ENCODE measurements at places on chromosomes 2 and 18.

DNA sequence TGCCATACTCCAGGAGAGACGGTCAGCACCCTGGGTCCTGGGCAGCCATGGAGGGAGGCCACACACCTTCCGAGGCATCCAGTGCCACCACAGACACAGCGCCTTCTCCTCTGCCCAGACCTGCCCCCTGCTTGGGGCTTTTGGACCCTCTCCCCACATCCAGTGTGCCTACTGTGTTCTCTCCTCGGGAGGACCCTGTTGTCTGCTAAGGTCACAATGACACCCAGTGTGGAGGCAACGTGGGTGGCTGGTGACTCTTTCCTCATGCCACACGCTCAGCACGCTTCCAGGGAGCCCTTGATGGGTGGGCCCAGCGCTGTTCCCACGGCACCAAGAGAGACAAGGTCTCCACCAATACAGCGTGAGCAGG is 251.9 kb downstream of the EIPR1 start:
- DNase-seq = no peak

DNA sequence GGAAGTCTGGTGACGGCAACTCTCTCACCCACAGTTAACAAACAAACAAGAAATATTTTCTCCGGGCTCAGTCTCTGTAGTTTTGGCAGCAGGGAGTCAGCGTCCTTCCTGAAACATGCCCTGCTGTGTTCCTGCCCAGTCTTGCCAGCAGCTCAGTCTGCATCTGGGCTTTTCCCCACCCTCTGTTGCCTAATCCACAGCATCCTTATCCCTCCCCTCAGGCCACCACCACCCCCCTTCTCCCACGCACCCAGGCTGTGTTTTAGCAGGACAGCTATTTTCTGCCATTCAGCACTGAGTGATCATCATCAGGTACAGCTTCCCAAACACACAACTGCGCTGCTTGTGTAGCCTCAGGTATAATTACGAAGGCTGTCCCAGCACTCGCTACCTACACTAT is 168.2 kb downstream of the DPP10 start:
- DNase-seq = no peak

DNA sequence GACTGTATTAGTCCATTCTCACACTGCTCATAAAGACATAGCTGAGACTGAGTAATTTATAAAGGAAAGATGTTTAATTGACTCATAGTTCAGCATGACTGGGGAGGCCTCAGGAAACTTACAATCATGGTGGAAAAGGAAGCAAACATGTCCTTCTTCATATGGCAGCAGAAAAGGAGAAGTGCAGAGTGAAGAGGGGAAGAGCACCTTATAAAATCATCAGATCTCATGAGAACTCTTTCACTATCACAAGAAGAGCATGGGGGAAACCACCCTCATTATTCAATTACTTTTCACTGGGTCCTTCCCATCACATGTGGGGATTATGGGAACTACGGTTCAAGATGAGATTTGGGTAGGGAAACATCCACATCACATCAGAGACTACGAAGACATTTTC is 43.0 kb upstream of the CAVIN2 start:
- DNase-seq = no peak

- no peak for DNase-seq
Measured at GRCh38 chr2:164896226-164896625, 54.6 kb upstream of the COBLL1 start.

- no peak for DNase-seq
Measured at GRCh38 chr2:112540906-112541305, 1.4 kb upstream of the POLR1B start.

- DNase-seq = no peak
Measured at GRCh38 chr2:145692971-145693478, 1173.1 kb upstream of the ZEB2 start.

GRCh38 chr2:189137519-189137918 is 42.0 kb downstream of the COL5A2 start:
- no peak for DNase-seq

DNA sequence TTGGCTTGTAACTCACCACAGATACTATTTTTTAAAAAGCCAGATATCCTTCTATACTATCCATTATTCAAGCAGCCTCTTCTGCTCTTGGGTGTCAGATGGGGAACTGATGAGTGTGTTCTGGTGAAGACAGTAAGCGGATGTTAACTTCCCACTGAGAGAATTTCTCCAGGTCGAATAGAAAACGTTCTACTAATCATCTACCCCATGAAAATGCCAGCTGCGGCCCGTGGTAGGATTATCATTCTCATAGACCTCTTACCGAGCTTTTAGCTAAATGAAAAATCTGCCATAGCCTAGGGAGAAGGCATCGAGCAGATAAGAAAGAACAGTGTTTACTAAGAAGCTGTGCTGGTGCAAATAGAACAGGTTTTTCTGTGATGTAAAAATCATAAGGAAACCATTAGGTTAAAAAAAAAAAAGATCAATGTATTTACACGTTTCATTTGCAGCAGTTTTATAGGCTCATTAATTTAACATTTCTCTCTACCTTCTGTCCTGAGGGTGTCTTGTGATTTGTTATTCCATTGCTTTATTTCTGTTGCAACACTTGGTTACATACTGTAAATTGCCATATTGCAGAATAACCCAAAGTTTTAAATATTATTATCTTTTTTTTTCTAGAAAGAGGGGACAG is 1521.5 kb upstream of the ZEB2 start:
- no peak for DNase-seq

DNA sequence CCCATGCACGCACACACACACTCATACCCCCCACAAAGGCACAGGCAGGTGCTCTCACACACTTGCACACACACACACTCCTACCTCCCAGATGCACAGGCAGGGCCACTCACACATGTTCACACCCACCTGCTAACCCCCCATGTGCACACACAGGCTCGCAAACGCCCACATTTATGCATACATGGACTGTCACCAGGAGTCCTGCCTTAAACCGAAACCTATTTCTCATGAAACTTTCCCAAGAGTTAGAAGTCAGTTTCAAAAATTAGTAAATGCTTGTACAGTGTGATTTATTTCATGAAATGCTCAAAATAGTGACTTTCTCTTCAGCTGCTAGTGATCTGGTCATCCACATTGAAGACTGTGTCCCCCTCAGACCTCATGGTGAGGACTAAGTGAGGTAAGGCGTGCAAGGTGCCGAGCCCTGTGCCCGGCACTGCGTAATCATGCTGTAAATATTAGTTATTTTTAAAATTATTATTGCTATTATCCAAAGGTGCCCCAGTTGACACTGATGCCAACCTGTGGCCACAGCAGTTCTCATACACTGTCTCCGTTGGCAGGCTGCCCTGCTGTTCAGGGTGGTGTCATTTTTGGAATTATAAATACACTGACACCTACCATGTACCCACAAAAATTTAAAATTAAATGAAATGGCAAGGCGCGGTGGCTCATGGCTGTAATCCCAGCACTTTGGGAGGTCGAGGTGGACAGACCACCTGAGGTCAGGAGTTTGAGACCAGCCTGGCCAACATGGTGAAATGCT is 12.4 kb downstream of the CNNM4 start:
- DNase-seq = no peak

GRCh38 chr2:158620656-158621055 is 163.9 kb downstream of the PKP4 start:
- DNase-seq = no peak

- DNase-seq = no peak
Measured at GRCh38 chr2:39062320-39062719, 58.5 kb downstream of the SOS1 start.

GRCh38 chr2:36729067-36729466 is 32.6 kb downstream of the VIT start:
- DNase-seq = no peak

DNA sequence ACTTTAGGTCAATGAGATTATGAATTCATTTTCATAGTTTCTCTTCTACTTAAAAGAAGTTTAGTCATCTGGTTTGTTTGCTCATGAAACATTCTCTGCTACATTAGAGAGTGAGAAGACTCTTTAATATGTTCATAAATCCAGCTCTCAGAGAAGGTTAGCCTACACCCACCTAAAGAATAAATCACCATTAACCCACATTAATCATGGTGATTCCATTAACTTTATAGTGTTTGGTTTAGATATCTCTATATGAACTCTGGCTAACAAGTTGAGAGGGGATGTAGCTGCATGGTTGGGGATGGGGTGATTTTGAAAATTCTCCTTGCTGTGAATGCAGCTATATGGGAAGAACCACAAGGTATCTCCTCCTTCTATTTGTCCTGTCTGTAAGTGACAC is 10.7 kb downstream of the TFPI start:
- no peak for DNase-seq

Measured in NCI-H1930 (cell line).